Pancreas (tissue), 10 donors: ENCODE measurements at places on chromosomes 4 and X. TPM values are rescaled to one million over a fixed set of nuclear protein-coding genes. Genes with fewer than 3 reads are reported as not detected.
A peak's percentile ranks its signal among the peaks of the same experiment; 100 is the strongest.

- DNase-seq = no peak
Observed at GRCh38 chr4:90946945-90947344, 819.8 kb downstream of the CCSER1 start.

GRCh38 chr4:7217474-7218321 is 25.4 kb downstream of the SORCS2 start:
- no peak for DNase-seq

- DNase-seq = no peak
Observed at GRCh38 chrX:23727206-23727605, 15.9 kb downstream of the ACOT9 start.

Gene ADAMTS3
- total RNA-seq = 0.28 TPM

DNA sequence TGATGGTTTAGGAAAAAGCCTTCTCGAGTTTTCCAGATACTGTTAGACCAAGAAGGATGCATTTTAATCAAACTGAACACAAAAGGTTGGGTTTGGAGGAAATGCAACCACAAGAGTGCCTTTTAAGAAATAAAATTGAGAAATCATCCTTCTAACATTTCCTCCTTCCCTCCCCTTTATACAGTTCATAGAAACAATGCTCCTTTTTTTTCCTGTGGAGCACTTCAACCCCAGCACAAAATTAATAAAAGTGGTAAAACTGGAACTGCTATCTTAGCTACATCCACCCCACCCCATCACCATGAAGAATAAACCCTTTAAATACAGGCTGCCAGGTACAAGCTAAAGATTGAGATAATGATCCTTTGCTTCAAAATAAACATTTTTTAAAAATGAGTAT is 211.1 kb downstream of the RELL1 start:
- DNase-seq = no peak

GRCh38 chr4:76087007-76087769 is 12.7 kb downstream of the ART3 start:
- DNase-seq = peak; percentile 51

Gene STK26
- 4.5 TPM for total RNA-seq
